ENCODE measurements at places on chromosomes 1 and 21. TPM values are rescaled to one million over a fixed set of nuclear protein-coding genes. Genes with fewer than 3 reads are reported as not detected.

ARID4B gene
- 123 TPM for total RNA-seq

NBPF4 gene
- total RNA-seq: not detected

GJA8 gene
- not detected for total RNA-seq

LCE2A gene
- total RNA-seq: not detected

MARCKSL1 gene
- 70.2 TPM for total RNA-seq

OBSCN gene
- 24.5 TPM for total RNA-seq

GRCh38 chr1:942864-943533 lies 16.1 kb downstream of the NOC2L start:
- H3K4me3 ChIP-seq: no peak overlapping the region
- DNase-seq: no peak
- peaks cover 3% of the 10 kb centered on the region for H3K27me3 ChIP-seq
- no peak overlapping the region for H3K27ac ChIP-seq
- H3K4me1 ChIP-seq: peaks cover 18% of the 10 kb centered on the region

DNA sequence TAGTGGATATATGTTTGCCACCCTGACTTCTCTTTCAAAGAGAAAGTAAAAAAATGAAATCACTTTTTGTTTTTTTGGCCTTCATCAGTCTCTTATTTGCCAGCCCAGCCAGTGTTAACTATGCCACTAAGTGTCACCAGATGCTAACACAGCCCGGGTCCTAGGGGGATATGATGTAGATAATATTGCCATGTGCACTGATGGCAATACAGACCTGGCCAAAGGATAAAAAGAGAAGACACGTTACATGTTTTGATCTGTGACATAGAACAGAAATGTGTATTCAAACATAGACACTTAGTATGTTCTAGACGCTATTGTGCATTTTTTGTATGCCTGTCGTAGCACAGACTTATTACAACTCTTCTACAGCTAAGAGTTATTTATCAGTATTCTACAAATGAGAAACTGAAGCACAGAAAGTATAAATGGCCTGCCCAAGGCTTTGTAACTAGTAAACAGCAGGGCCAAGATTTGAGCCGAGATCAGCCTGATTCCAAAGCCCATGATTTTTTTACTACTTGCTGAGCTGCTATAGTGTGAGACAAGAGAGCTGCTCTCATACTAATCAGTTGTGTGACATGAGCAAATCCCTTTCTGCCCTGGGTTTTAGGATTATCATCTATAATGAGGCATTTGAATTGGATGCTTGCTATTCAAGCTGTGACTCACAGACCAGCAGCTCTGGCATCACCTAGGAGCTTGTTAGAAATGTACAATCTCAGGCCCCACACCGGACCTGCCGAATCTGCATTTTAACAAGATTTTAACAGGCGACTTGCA lies 6.3 kb downstream of the LRRC53 start:
- H3K36me3 ChIP-seq: no peaks in the 10 kb centered on the region
- no peaks in the 10 kb centered on the region for H3K27me3 ChIP-seq
- no peak overlapping the region for H3K4me3 ChIP-seq

- H3K27me3 ChIP-seq: no peaks in the 10 kb centered on the region
- no peak overlapping the region for H3K27ac ChIP-seq
- H3K4me1 ChIP-seq: peaks cover 4% of the 10 kb centered on the region
- DNase-seq: no peak
Measured at GRCh38 chr1:35571263-35571662, 1.9 kb upstream of the TFAP2E start.

GRCh38 chr1:173473599-173474011 lies 3.5 kb upstream of the PRDX6 start:
- H3K4me1 ChIP-seq: peaks cover 19% of the 10 kb centered on the region
- no peak overlapping the region for H3K4me3 ChIP-seq
- H3K27me3 ChIP-seq: no peaks in the 10 kb centered on the region
- DNase-seq: no peak
- no peaks in the 10 kb centered on the region for H3K36me3 ChIP-seq

DNA sequence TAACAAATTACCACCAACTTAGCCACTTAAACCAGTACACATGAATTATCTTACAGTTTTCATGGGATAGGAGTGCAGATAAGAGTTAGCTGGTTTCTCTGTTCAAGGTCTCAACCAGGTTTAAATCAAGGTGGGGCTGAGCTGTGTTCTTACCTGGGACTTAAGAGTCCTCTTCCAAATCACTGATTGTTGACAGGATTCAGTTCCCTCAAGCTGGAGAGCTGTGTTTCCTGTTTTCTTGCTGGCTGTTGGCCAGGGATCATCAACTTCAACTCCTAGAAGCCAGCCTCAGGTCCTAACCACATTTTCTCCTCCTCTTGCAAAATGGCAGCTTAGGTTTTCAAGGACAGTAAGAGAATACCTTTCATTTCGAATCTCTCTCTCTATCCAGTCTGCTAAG lies 123.8 kb upstream of the CHRM3 start:
- no peaks in the 10 kb centered on the region for H3K36me3 ChIP-seq
- H3K4me1 ChIP-seq: no peaks in the 10 kb centered on the region
- H3K4me3 ChIP-seq: no peak overlapping the region
- no peak for DNase-seq
- H3K27ac ChIP-seq: no peak overlapping the region

- no peak overlapping the region for H3K4me3 ChIP-seq
- no peaks in the 10 kb centered on the region for H3K36me3 ChIP-seq
- no peak overlapping the region for H3K27ac ChIP-seq
- no peak for DNase-seq
Measured at GRCh38 chr1:167819849-167820683, 93.9 kb downstream of the ADCY10 start.

- no peak for DNase-seq
- H3K36me3 ChIP-seq: no peaks in the 10 kb centered on the region
- H3K27ac ChIP-seq: no peak overlapping the region
- H3K4me3 ChIP-seq: no peak overlapping the region
- no peaks in the 10 kb centered on the region for H3K4me1 ChIP-seq
Measured at GRCh38 chr1:219235903-219236481, 62.3 kb downstream of the LYPLAL1 start.

DNA sequence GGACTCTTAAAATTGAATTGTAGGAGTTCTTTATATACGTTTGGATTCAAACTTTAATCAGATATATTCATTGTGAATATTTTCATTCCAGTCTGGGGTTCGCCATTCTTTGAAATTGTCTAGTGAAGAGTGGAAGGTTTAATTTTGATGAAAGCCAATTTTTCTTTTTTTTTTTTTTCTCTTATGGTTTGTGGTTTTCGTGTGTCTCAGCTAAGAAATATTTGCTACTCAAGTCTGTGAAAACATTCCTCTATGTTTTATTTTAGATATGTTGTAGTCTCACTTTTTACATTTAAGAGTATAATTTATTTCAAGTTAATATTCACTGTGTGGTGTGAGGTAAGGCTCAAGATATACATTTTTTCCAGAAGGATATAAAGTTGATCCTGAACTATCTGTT lies 220.5 kb downstream of the KCNT2 start:
- H3K27me3 ChIP-seq: no peaks in the 10 kb centered on the region
- H3K27ac ChIP-seq: no peak overlapping the region
- H3K36me3 ChIP-seq: no peaks in the 10 kb centered on the region
- H3K4me3 ChIP-seq: no peak overlapping the region

Measured in naive thymus-derived CD4-positive, alpha-beta T cell (primary cell).